ENCODE measurements at places on chromosomes 4 and X.

GRCh38 chr4:123462007-123462406 is 65.4 kb downstream of the SPRY1 start:
- no peak for DNase-seq

GRCh38 chrX:24097741-24098260 is 43.0 kb downstream of the EIF2S3 start:
- no peak for DNase-seq

- no peak for DNase-seq
These were observed 112.0 kb downstream of the ARHGAP36 start for GRCh38 chrX:131170148-131170547.

DNA sequence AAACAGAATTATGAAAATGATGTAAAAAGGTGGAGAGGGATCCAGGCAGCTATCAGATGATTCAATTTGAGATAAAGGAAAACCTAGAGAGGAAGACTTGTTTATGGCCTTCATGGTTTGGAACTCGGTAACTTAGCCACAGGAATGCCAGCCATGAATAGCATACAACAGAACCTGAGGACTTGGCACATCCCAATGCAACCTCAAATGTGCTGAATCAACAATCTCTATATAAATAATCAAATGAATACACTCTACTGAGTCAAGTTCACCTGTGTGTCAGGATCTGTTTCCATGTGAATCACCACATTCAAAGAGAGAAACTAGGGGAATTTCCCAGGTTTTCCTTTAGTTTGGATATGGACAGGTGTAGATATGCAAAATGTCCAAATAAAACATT is 86.9 kb downstream of the MBNL3 start:
- no peak for DNase-seq

GRCh38 chr4:152805818-152806217 is 26.1 kb downstream of the ARFIP1 start:
- DNase-seq: no peak

DNA sequence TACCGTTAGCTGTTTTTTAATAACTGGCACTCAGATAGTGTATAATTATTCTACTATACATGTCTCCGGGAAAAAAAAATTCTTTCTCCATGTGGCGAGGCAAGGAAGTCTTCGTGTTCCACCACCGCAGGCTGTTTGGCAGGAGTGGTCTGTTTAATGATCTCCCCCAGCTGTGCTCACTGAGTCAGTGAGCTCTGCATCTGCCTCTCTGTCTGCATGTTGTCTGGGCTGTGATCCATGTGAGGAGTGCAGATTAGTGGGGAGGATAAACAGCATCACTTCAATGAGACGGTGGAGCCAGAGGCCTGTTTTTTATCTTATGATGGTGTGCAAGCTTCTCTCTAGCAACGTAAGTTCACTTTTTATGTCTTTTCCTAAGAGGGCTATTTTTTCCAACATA is 69.8 kb downstream of the RPS3A start:
- no peak for DNase-seq

DNA sequence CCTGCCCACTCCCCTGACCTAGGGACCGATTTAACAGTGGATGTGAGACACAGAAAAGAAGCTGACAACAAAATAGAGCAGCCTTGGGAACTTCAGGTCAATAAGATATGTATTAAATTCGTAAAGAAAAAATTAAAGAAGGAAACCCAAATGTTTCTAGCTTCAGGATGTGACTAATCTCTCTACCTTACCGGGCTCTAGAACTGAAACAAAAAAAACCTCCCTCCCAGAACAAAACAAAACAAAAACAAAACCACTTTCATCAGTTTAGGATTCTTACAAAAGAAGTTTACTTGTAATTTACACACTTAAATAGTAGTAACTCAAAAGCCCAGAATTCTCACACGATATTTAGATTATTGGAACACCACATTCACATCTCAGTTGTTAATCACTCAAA is 185.8 kb upstream of the RPS6KA3 start:
- DNase-seq: no peak

- DNase-seq: no peak
These were observed 142.7 kb upstream of the NALF2 start for GRCh38 chrX:69361311-69361845.

- DNase-seq: no peak
These were observed 128.6 kb upstream of the FTHL17 start for GRCh38 chrX:31200430-31200829.

- no peak for DNase-seq
These were observed 1.6 kb downstream of the HMX1 start for GRCh38 chr4:8869898-8870646.

- no peak for DNase-seq
These were observed 28.4 kb upstream of the WDR1 start for GRCh38 chr4:10144966-10145365.

Data from CD4-positive, alpha-beta T cell treated with Interleukin-10 for 1 hour (primary cell).